ENCODE measurements at places on chromosomes 2 and 18.

DNA sequence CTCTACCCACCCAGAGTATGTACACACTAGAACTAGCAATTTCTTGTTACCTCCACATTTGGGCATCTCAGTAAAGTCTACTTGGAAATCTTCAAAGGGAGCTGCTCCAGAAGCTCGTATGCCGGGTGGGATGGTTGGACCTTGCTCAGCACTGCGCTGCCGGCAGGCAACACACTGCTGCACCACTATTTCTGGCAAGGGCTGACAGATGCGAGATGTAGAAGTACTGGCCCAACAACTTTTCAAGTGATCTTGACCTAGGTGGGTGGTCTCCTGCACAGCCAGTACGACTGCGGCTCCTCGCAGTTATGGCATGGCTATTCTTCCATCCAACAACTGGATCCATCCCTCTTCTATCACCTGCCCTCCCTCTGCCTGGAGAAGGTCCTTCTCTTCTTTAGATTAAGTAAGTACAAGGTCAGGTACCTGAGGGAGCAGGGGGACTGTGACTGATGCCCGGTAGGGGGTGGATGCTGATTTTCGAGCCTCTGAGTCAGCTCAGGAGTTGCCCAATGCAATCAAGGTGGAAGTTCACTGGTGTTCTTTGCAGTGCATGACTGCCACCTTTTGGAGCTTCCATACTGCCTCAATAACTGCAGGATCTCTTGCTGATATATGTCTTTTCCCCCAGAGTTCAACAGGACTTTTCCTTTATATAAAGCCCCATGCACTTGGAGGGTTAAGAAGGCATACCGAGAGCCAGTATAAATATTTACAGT, 100.4 kb upstream of the SLC1A4 start:
- DNase-seq = no peak

GRCh38 chr2:236503100-236503499, 66.5 kb upstream of the ACKR3 start:
- DNase-seq = no peak

DNA sequence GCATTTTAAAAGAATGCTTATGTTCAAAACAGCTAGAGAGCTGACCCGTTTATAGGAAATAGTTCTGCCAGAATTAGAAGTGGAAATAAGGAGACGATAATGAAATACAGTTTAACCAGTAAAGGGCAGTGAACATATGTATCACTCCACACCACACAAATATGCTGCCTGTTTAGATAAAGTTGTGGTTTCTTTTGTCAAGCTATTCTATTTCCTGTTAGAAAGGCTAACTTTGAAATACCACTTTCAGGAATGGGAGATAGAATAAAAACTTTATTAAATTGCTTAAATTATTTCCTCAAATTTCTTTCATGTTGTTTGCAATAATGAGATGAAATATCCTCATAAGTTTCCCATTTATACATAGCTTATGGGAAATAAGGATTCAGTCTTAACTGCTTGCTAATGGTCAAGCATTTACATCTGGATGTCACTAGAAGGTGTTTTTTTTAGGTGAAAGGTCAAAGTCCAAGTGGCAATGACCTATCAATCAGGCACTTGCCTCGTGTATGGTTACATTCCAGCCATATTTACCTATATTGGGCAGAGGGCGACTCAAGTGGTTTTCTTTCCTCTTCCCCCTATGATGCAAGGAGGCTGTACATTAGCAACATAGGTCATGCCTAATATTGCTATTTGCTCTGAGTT, 148.9 kb downstream of the ZEB2 start:
- peak; percentile 19 for DNase-seq

GRCh38 chr2:76448956-76449355, 738.2 kb upstream of the GCFC2 start:
- DNase-seq = no peak

DNA sequence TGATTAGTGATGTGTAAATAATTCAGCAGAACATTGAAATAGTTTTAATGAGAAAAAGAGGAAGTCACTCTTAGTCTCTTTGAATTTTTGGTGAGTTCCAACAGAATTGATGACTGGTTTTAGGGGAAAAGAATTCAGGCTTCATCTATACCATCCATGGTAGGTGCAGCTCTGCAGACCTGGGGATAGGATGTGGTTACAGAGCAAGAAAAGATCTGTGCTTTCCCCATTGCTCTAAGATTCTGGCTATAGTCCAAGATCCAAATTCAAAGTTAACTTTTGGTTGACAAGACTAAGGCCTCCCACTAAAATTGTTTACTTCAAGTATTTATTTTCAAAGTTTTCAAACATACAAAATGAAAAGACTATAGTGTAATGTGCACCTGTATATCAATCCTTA, 3.6 kb downstream of the UGT1A10 start:
- no peak for DNase-seq

- no peak for DNase-seq
These were observed 80.6 kb upstream of the VRK2 start for GRCh38 chr2:57965961-57966360.

GRCh38 chr2:62234755-62235655, 39.1 kb downstream of the B3GNT2 start:
- no peak for DNase-seq

DNA sequence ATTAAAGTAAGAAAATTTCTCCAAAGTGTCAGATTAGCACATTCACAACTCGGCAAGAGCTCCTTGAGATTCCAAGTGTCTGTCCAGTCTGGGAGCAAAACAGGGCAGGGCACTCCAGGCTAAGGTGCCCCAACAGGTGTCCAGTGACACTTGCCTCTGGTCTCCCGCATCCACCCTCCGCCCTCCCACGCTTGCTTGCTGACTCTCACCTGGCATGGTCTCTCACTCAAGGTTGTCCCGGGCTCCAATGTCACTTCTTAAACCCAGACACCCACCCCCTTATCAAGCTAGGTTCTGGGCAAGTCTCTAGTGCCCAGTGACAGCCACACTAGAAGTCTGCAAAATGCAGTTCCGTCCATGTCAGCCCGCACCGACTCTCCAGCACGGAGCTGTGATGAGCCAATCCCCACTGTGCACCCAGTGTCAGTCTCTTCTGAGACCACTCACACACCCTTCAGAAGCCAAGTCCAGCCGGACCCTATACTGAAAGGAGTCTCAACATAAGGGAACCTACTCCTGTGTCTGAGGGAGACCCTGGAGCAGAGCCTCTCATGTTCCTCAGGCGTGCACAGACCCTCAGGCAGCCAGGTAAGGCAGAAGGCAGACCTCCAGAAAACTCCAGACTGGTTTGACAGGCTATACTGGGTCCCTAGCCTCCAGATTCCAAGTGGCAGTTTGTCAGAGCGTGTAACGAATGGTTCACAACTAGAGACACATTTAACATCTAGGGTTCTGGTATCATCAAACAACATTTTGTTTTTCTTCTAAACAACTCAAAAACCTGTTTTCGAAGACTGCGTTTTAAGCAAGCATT, 45.6 kb downstream of the HDLBP start:
- no peak for DNase-seq

- DNase-seq = peak; percentile 55
These were observed 62.3 kb upstream of the CCDC195 start for GRCh38 chr2:224778474-224778877.

DNA sequence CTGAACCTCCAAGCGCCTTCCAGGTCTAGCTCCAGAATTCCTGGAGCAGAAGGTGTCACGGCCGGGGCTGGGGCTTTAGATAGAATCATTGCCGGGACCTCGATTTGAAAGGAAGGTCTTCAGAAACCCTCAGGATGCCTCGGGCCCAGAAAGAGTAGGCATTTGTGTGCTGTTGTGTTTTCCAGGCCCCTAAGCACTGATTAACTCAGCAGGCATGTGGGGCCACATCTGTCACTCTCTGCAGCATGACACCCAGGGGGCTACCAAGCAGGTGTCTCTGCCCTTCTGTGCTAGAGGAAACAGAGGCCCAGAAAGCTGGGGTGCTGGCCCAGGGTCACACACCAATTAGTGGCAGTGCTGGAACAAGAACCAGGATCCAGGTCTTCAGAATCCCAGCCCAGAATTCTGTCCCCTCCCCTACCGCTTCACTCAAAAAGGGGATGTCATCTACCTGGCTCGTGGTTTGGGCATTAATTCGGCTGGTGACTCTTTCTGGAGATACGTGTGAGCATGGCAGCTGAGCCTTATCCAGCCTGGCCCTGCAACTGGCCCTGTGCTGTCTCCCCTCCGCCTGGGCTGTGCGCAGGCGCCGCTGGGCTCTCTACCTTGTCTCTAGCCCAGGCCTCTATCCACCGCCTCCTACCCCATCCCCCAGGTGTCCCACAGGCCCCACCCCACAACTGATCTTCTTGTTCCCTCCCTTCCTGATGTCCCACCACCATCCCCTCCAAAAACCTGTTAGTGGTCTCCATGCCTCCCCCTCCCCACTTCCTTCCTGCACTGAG, 245.4 kb downstream of the ATAD2B start:
- no peak for DNase-seq

DNA sequence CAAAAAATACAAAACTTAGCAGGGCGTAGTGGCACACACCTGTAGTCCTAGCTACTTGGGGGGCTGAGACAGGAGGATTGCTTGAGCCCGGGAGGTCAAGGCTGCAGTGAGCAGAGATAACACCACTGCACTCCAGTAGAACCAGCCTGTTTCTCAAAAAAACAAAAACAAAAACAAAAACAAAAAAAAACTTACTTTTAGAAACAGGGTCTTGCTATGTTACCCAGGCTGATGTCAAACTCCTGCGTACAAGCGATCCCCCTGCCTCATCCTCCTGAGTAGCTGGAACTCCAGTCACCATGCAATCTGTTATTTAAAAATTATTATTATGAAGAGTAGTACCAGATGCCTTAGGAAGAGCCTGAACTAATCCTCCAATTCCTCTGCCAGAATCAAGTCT, 35.0 kb upstream of the GLI2 start:
- no peak for DNase-seq

GRCh38 chr2:101012706-101013181, 10.7 kb downstream of the RPL31 start:
- peak; percentile 53 for DNase-seq

DNA sequence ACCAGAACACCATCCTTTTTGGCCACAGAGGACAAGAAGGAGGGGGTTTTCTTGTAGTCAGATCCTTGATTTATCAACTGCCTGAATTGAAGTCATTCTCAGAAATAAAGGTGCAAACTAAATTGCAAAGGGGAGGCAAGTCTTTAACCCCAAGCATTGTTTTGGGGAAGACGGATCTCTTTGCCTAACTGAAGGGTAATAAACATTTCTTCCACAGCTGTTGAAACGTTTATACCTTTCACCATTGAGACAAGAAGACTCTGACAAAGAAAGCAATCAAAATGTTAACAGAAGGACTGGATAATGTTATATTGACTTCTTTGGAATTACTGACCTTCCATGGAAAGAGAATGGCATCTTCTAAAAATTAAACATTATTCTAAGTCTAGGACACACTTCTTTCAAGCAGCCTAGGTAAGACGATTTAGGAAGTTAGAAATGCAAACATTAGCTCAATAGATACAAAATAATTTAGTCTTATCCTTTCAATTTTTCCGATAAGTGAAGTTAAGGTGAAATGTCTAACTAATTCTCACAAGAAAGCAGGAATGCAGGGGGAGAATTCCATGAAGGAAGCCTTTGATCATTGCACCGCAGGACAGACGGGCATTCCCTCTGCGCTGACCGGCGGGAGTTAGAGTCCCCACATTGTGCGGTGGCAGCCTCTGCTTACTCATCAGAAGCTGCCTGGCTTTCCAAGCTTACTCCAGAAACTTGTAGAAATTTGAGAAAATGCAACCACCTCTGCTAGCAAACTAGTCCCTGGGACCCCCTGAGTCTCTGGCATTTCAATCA, 69.4 kb upstream of the COPS8 start:
- DNase-seq = no peak

GRCh38 chr2:204913854-204914464, 368.7 kb downstream of the PARD3B start:
- DNase-seq = no peak

DNA sequence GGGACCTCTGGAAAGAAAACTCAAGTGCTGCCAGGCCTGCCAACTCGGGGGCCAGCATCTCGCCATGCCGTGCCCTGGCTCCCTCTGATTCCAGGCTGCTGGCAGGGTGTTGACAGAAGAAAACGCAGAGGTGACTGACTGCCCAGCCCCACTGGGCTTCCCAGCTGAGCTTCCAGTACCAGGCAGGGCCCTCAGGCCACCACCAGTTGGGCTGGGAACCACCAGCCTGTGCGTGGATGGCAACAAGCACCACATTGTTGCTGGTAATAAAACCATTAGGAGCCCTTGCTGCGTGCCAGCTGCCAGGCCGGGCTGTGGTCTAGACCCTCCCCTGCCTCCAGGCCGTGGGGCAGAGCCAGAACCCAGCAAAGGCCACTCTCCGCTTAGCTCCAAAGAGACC, 9.2 kb downstream of the DNMT3A start:
- no peak for DNase-seq

GRCh38 chr2:33443274-33443829, 33.1 kb upstream of the RASGRP3 start:
- no peak for DNase-seq

DNA sequence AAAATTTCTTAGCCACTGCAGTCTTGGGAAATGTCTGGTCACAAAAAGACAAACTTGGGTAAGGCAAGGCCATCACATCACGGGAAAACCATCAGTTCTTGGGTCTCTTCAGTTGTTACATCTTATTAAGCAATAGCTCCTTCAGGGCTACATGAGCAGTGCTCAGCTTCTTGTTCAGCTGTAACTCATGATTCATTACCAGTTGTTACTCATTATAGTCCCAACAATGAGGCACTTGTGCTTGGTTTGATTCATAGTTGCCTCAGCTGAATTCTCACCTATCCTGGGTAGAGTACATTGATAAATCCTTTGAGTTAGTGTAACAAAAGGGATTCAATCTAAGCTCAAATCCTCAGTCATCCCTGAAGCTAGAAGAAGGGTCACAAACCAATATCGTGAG, 102.4 kb upstream of the DCC start:
- no peak for DNase-seq

GRCh38 chr2:38075507-38076151, at the start of gene CYP1B1:
CYP1B1 (minus strand) TSS chr2:38076151; CDS start chr2:38075388, 763 bp downstream.
- no peak for DNase-seq

- no peak for DNase-seq
These were observed 381.3 kb downstream of the SOX11 start for GRCh38 chr2:6073191-6074088.

GRCh38 chr2:224937887-224938286, 104.4 kb downstream of the DOCK10 start:
- peak; percentile 47 for DNase-seq

DNA sequence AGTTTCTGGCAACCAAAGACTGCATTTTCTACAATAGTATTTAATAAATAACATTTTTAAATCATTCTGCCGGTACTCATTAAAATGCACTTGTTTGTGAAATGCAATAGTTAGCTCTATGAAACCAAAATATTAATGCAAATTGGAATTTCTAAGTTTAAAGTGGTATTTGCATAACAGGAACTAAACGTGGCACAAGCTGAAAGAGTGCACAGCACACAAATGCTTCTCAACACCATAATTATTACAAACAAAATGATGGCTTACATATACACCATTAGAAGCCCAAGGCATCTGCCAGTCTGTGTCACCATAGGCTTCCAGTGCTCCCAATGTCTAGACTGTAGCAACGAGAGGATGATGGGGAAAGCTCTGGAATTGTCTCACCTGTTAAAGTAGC, 280.5 kb downstream of the TCF4 start:
- DNase-seq = no peak

- peak; percentile 64 for DNase-seq
These were observed at the start of gene ERFE for GRCh38 chr2:238158509-238159070. ERFE (plus strand) TSS chr2:238158970; CDS start chr2:238159008, 38 bp downstream.

GRCh38 chr2:57821088-57821487, 225.5 kb upstream of the VRK2 start:
- DNase-seq = no peak

All from suppressor macrophage treated with lipopolysaccharide for 1 hour (primary cell).